Stimulated activated CD4-positive, alpha-beta T cell treated with anti-CD3 and anti-CD28 coated beads, Interleukin-2, amount 100 ng/mL, for 24 hours (primary cell): ENCODE measurements at places on chromosomes 5 and 9.
A peak's percentile ranks its signal among the peaks of the same experiment; 100 is the strongest.

DNA sequence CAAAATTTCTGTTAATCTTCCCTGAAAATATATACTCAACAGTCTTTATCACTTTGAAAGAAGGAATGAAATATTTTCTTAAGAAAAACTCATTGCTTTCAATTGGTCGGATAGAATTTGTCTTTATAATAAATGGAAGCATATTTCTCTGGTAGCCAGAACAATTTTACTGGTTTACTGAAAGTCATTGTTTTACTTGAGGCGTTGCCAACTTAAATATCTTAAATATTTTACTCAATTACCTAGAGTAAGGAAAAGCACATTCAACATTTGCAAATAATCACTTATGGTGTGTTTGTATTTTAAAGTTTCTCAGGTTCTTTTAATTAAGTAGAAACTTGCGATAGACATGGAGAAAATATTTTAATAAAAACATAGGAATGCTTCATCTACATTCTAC, 1181.7 kb downstream of the EFNA5 start:
- no peak for DNase-seq

DNA sequence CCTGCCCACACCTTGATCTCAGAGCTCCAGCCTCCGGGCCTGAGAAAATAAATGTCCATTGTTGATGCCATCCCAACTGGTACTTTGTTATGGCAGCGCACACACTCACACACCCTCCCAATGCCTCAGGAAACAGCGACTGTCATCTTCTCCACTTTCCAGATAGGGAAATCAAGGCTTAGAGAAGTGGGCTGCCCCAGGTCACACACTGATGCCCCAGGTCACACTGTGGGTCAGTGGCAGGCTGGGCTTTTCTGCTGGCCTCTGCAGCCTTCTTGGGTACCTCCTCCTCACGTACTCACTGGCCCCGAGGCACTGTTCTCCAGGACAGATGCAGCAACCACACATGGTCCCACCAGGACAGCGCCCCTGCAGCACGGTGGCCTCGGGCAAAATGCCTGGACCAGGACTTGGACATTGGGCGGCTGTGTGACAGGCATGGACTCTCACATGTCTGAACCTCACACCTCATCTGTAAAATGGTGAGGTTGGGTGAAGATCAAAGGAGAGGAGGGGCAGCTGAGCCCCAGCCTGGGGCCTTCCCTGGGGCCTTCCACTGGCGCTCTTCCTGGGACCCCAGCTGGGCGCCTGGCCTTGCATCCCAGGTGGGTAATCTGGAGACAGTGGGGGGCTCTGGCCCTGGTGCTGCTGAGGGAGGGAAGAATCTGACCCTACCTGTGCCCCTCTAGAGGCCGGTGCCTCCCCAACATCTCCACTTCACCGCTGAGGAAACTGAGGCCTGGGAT, 156.0 kb downstream of the COL23A1 start:
- peak; percentile 7 for DNase-seq

- DNase-seq, result no peak
Measured at GRCh38 chr5:139474890-139475791, 4.3 kb downstream of the SMIM33 start.

GRCh38 chr9:13896922-13897835, 416.8 kb downstream of the NFIB start:
- no peak for DNase-seq

- no peak for DNase-seq
Measured at GRCh38 chr5:90853750-90854149, 295.2 kb downstream of the ADGRV1 start.

- DNase-seq, result no peak
Measured at GRCh38 chr9:36966371-36967097, 67.5 kb downstream of the PAX5 start.

DNA sequence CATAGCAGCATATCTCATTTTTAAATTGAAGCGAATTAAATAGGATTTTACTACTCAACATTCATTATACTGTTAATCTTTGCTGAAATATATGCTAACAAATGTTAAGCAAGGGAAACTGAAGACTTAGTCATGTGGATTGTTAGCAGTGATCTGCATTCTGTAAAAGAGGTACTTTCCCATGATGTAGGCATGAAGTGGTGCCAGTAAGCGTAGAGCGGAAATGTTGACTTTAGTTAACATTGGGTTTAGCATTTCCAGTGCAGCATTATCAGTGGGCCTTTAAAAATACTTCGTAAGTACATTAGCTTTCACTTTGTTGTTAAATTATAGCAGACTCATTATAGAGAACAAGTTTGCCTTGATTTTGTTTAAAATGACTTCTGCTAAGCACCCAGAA, 130.3 kb downstream of the CDC42SE2 start:
- DNase-seq, result peak; percentile 42

DNA sequence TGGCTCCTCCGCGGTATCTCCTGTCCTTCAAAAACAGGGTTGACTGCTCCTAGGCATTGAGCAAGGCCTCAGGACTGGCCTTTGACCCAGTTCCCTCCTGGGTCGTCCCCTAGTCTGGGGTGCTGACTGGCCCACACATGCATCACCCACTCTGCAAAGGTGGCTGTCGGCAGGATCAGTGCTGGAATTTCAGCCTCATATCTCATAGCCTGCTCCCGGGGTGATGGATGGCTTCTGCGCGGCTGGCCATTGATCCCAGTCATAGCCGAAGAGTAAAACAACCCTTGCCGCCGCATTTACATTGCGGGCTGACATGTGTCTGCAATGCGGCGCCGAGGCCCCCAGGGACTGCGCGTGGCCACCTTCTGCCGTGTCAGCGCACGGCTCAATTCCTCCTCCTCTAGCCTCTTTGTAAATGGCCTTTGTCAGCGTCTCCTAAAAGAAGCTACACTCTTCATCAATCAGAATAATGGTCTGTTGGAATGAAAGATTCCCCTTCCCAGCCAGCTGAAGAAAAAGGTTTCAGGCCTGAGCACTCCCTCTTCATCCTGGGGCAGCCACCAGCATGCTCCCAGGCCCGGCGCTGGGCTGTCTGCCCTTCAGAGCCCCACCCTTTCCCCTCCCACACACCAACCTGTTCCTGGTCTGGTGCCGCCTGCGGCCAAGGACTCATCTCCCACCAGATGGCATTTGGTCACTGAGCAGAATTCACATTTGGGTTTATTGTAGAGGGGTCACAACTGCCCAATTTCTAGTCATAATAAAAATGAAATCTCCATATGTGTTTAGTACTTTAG, 159.0 kb downstream of the PJA2 start:
- no peak for DNase-seq

- DNase-seq, result no peak
Measured at GRCh38 chr5:143449772-143450171, 46.3 kb upstream of the NR3C1 start.

DNA sequence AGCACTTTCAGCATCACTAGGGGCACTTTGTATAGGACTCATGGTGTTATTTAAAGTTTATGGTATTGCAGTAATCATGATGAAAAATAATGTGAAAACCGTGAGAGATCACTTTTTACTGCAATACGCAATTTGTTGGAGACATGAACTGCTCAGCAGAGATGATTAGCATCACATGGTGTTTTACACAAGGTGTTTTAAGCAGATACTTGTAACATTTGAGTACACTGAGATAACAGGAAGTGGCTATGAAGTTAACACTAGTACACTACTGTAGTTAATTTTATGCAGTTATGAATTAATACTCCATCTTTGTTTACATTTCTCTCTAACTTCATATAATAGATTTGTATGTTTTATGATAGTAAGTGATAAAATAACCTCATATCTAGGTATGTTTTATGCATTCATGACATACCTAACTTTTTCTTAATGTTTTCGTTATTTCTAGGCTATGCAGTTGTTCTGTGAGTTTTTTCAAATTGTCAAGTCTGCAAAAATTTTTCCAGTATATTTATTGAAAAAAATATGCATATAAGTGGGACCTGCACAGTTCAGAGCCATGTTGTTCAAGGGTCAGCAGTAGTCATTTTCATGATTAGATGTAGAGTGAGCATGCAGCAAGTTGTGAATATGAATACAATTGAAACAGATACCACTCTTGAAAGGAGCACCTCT, 13.0 kb downstream of the SUB1 start:
- DNase-seq, result no peak

DNA sequence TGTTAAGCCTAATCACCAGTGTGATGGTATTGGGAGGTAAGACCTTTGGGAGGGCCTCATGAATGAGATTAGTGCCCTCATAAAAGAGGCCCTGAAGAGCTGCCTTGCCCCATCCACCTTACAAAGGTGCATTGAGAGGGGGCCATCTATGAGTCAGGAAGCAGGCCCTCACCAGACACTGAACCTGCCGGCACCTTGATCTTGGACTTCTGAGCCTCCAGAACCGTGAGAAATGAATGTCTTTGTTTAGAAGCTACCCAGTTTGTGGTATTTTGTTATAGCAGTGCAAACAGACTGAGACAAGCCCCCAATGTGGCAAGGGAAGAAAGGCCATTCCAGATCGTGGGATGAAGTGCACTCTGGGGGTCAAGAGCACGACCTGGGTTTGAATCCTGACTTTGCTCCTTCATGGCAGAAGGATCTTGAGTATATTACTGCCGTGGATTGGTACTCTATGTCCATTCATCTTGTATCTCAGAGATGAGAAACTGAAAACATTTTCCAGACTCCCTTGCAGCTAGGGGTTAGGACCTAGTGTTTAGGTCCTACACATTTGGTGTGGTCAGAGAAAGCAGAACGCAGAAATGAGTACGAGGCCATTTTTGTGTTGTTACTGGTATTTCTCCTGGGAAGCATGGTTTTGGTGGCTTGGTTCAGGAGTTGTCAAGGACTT, 86.7 kb downstream of the PTCH1 start:
- DNase-seq, result no peak

GRCh38 chr9:100579665-100580064, 1.8 kb downstream of the CAVIN4 start:
- no peak for DNase-seq

DNA sequence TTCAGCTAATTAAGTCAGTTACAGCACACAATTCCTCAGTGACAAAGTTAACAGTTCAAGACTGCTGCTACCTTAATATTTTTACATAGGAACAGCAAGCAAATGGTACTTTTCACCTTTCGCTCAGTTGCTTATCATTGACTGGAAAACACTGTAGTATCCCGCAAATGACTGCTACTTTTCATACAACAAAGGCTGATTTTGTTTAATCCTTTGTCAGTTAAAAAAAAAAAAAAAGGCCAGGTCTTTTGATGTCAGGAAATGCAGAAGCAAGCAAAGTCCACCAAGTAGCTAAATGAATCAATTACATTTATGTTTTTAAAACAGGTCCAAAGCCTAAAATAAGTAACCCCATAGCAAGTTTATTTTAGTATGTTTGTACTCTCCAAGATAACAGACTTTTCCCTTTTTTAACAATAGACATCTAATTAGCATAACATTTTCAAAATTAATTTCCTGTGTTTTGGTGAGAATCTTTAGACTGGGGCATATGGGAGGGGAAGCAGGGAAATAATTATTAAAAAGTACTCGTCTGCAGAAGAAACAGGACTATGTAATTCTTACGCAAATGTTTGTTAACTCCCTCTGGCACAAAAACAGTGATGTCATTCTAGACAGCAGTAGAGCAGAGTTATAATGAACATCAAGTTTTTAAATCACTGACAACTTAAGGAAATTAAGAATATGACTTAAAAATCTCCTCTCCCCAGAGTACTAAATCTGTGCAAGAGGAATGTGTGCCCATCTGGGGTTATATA, 9.6 kb downstream of the PFDN1 start:
- no peak for DNase-seq

- DNase-seq, result no peak
Measured at GRCh38 chr5:125484742-125485641, 738.6 kb upstream of the ZNF608 start.

DNA sequence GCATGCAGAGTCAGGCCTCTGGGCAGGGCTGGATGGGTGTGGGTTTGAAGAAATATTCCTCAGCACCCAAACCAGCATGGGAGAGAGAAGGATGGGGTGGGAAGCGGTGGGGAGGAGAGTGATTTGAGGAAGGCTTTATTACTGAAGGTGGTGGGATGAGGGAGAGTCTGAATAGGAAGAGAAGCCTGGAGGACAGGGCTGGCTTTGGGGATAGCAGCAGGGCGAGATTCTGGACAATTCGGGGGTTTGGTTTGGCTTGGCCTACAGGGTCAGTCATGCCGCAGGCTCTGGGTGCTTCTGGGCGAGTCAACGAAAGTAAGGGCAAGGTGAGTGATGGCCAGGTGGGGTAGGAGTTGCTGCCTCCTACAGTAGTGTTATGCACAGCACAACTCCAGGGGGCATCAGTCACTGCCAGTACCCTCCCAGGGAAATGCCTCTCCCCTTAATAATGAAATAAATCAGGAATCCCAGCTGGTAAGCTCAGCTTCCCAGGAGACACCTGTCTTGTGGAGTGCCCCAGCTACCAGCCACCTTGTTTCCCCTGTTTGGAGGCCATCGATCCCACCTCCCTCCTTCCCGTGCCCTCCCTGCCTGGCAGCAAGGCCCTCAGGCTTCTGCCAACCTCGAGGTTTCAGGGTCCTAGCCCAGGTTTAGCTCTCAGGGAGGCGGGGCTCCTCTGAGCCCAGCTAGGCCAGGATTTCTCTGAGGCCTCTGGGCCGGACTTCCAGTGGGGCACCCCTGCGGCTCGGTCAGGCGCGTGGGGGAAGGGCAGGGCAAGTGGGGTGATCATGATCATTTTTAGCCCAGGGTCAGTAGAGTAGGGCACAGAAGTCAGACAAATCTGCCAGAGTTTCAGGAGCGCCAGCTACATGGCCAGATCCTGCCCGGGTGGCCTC, 741 bp upstream of the NKX2-5 start:
- no peak for DNase-seq

DNA sequence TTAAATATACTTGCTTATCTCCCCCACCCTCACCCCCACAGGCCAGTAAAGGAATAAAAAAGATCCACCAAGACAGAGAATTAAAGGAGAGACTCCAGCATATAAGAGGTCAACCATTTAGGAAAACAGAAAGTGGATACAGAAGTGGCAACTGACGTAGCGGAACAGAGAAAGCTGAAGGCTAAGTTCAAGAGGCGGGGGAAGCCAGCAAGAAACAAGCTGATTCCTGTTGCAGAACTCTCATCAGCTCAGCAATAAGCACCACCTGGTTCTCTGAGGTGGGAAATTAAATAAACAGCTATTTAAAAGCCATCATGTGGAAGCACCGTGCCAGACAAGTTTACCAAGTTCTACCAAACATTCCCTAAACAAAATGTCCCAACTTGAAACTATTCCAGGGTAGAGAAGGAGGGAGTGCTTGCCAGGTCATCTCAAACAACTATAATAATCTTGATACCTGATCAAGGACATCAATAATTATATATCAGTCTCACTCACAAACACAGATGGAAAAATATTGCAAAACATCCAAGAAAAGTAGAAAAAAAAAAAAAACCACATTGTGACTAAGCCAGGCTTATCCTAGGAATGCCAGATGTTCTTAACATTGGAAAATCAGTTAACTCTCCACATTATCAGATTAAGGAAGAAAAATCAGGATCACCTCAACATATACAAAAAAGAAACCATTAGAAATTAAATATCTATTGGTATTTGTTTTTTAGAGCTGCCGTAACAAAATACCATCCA, 7.3 kb upstream of the ARL15 start:
- DNase-seq, result no peak

DNA sequence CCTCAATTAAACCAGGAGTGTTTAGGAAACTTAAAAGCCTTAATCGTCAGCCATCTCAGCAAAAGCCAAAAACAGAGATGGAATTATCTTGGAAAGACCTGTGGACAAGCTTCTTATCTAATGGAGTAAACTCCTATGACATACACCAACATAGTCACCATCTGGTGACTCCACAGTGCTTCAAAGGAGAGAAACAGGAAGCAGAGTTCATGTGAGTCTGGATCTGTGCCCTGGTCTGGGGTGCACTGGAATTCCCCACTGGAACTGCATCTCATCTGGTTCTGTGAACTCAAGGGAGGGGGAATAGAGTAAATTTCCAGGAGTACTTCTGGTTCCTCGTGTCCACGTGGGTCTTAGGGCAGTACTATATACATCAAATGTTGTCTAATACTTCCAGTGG, 36.3 kb upstream of the KCNN2 start:
- no peak for DNase-seq

- no peak for DNase-seq
Measured at GRCh38 chr5:13994621-13995253, 50.2 kb upstream of the DNAH5 start.
